Effector memory CD8-positive, alpha-beta T cell (primary cell): ENCODE measurements at places on chromosomes 7 and 10.

DNA sequence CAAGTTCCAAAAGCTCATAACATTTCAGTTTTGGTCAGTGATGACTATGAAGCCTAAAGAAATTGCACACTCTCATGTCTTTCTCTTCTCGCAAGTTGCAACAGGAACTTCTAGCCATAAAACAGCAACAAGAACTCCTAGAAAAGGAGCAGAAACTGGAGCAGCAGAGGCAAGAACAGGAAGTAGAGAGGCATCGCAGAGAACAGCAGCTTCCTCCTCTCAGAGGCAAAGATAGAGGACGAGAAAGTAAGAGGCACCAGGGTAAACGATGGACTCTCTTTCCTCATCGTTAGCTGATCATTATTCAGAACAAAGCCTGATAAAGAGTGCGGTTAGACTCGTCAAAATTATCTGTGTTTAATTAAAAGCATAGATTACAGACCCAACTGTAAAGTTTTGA is 94.7 kb downstream of the HDAC9 start:
- DNase-seq = no peak

DNA sequence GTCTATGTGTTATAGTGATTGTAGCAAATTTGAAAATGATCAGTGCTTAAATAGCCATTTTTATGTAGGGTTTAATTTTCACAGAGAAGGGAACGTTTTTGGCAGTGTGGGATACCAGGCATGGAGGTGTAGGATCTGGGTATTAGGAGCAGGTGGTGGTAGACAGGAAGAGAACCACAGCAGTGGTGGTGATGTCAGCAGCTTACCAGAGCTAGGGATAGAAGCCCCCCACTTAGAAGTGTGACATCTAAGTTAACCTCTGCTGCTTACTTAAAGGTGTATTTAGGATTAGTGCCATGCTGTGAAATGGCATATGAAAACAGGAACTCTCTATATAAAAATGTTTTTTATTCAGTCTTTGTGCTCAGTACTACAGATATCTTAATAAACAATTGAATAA is 73.8 kb downstream of the CREM start:
- no peak for DNase-seq

GRCh38 chr7:85090143-85090542 is 96.7 kb downstream of the SEMA3D start:
- no peak for DNase-seq

DNA sequence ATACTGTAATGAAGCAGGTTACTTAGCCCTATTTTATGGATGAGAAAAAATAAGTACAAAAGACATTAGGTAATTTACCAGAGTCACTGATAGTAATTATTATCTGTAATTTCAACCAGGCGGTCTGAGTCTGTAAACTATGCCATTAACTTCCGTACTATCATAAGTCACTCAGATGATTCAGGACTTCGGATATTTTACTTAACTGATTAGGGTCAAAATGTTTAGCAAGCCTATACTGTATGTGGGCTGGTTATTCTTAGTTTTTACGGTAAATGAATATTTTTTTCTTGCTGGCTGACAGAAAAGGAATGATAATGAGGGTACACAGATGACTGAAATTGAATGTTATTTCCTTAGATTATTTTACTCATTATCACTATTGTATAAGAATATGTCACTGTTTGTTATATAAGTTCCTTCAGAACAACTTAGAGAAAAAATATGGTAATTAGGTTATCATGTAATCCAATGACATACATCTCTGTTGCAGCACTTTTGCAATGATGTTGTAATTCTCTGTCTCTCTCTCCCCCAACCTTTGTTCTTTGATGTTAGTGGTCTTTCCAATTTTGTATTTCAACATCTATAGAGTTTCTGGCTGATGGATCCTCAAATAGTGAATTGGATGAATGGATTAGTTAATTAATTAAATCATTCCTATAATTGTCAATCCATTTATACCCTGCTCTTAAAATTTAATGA is 165.6 kb downstream of the ZEB1 start:
- no peak for DNase-seq
